ENCODE measurements at places on chromosomes 4 and X.

DNA sequence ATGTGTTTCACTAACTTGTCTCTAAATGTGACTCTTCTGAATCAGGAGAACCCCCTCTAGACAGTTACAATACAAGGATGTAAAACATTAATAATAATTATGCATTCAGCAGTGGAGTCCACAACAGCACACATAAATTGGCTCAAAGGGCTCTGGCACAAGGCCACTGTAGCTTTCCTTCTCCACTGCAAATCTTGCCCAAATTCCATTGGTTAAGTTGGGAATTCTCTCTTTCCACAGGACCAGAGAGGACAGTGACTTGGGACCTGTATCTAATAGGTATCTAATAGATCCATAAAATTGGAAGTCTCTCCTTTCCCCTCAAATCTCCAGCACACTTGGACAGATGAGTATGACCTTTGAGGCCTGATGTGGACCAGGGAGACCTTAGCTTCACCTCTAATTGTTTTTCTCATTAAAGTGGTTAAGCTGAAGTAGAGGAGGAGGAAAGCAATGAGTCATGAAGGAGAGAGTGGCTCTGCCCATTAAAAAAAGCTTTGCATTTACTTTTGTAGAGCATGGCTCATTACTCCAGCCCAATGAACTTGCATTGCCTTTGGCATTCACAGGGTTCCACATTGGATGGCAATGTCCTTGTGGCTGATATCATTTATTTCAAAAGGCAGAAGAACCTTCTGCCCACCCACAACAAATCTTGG is 72.3 kb upstream of the SH3RF1 start:
- no peak for DNase-seq

- DNase-seq: no peak
Observed at GRCh38 chr4:113637363-113637762, 124.2 kb downstream of the CAMK2D start.

GRCh38 chr4:188408244-188409030 is 269.2 kb downstream of the TRIML1 start:
- DNase-seq: no peak

- DNase-seq: no peak
Observed at GRCh38 chr4:8055206-8055605, 103.4 kb downstream of the ABLIM2 start.
